ENCODE measurements at places on chromosomes 16 and 17. TPM values are rescaled to one million over a fixed set of nuclear protein-coding genes. Genes with fewer than 3 reads are reported as not detected.

The ABCA6 gene
- total RNA-seq = 2.3 TPM

The KIAA0753 gene
- 6.2 TPM for total RNA-seq

The SNX20 gene
- total RNA-seq = 0.07 TPM

The TBX4 gene
- total RNA-seq = not detected

The PRSS8 gene
- total RNA-seq = not detected

The SCNN1B gene
- 0.73 TPM for total RNA-seq

The TRIM47 gene
- total RNA-seq = 62.8 TPM

The BPTF gene
- total RNA-seq = 20.5 TPM

Data from mammary microvascular endothelial cell (primary cell).